ENCODE measurements at places on chromosomes 6 and 20. TPM values are rescaled to one million over a fixed set of nuclear protein-coding genes. Genes with fewer than 3 reads are reported as not detected.

GRCh38 chr20:62860391-62860923 lies 1.2 kb downstream of the TCFL5 start:
- H3K27ac ChIP-seq: no peak overlapping the region
- DNase-seq: no peak
- H3K27me3 ChIP-seq: no peaks in the 10 kb centered on the region
- peak overlapping the region; percentile 57 for H3K4me3 ChIP-seq
- peaks cover 13% of the 10 kb centered on the region for H3K36me3 ChIP-seq

- H3K4me1 ChIP-seq: no peaks in the 10 kb centered on the region
- no peak overlapping the region for H3K27ac ChIP-seq
- H3K36me3 ChIP-seq: no peaks in the 10 kb centered on the region
- H3K27me3 ChIP-seq: no peaks in the 10 kb centered on the region
- no peak overlapping the region for H3K4me3 ChIP-seq
- DNase-seq: no peak
Observed at GRCh38 chr20:51100617-51101016, 77.7 kb upstream of the KCNG1 start.

GRCh38 chr6:16136621-16137450 lies 8.0 kb downstream of the MYLIP start:
- DNase-seq: no peak
- peaks cover 6% of the 10 kb centered on the region for H3K36me3 ChIP-seq
- H3K4me1 ChIP-seq: peaks cover 75% of the 10 kb centered on the region
- H3K4me3 ChIP-seq: peak overlapping the region; percentile 11
- H3K27ac ChIP-seq: peak overlapping the region; percentile 55

DNA sequence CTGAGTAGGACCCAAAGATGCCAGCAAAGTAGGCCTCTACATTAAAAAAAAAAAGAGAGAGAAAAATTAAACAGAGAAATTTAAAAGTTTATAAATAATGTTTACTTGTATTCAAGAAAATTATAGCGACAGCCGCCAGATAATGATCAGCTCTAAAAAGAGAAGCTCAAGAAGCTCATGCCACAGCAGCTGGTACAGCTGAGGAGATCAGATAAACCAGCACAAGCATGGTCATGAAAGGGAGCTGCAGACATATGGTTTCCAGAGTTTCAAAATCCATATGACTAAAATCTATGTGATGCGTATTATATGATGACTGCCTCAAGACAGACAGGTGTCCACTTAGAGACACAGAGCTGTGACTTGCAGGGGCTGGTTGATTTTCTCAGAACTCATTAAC lies 13.6 kb upstream of the HLA-C start:
- no peak overlapping the region for H3K27ac ChIP-seq
- H3K27me3 ChIP-seq: no peaks in the 10 kb centered on the region
- H3K36me3 ChIP-seq: no peaks in the 10 kb centered on the region
- no peak overlapping the region for H3K4me3 ChIP-seq
- DNase-seq: no peak

DNA sequence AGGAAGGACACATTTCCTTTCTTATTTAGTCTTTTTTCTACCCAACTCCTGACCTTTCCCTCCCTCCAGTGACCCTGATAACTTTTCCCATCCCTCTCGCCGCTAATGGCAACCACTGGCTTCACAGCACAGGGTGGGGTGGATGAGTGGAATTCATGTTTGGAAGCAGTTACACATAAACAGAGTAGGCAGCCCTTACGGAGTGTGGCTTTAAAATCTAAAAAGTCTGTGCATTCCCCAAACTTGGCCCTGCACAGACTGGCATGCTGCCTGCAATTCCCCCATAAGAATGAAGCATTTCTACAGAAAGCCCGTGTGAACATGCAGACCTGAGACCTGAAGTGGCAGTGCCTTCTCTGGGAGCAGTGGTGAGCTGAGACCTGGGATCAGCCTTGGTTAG lies 275.9 kb upstream of the PRND start:
- DNase-seq: peak; percentile 60
- no peak overlapping the region for H3K4me3 ChIP-seq
- H3K36me3 ChIP-seq: no peaks in the 10 kb centered on the region
- H3K27me3 ChIP-seq: no peaks in the 10 kb centered on the region

- H3K4me1 ChIP-seq: peaks cover 6% of the 10 kb centered on the region
- no peak overlapping the region for H3K27ac ChIP-seq
- DNase-seq: no peak
- H3K27me3 ChIP-seq: no peaks in the 10 kb centered on the region
- H3K36me3 ChIP-seq: no peaks in the 10 kb centered on the region
- H3K4me3 ChIP-seq: no peak overlapping the region
Observed at GRCh38 chr6:134247231-134247833, 70.6 kb downstream of the SGK1 start.

DNA sequence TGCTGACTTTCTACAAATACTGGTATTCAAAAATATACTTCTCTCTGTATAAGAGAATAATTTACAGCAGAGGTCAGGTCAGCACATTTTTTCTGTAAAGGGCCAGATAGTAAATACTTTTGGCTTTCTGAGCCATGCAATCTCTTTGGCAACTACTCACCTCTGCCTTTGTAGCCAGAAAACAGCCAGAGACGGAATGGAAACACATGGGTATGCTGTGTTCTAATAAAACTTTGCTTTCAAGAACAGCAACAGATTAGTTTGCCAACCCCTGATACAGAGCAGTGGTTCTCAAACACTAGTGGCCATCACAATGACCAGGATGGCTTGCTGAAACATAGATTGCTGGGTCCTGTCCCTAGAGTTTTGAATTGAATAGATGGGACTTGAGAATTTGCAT lies 46.3 kb downstream of the SYCP2L start:
- H3K4me1 ChIP-seq: no peaks in the 10 kb centered on the region
- no peak overlapping the region for H3K27ac ChIP-seq
- no peak overlapping the region for H3K4me3 ChIP-seq
- H3K27me3 ChIP-seq: no peaks in the 10 kb centered on the region

GRCh38 chr20:23058240-23058639 lies 8.8 kb upstream of the THBD start:
- no peak overlapping the region for H3K27ac ChIP-seq
- no peaks in the 10 kb centered on the region for H3K27me3 ChIP-seq
- no peak for DNase-seq
- no peak overlapping the region for H3K4me3 ChIP-seq

GRCh38 chr6:33820784-33821520 lies 17.1 kb upstream of the MLN start:
- no peaks in the 10 kb centered on the region for H3K36me3 ChIP-seq
- H3K27me3 ChIP-seq: no peaks in the 10 kb centered on the region
- no peak for DNase-seq
- H3K4me1 ChIP-seq: no peaks in the 10 kb centered on the region
- H3K4me3 ChIP-seq: no peak overlapping the region

- no peak for DNase-seq
- H3K4me1 ChIP-seq: no peaks in the 10 kb centered on the region
- H3K36me3 ChIP-seq: no peaks in the 10 kb centered on the region
- H3K27me3 ChIP-seq: no peaks in the 10 kb centered on the region
Observed at GRCh38 chr6:114764866-114765265, 422.0 kb upstream of the HS3ST5 start.

DNA sequence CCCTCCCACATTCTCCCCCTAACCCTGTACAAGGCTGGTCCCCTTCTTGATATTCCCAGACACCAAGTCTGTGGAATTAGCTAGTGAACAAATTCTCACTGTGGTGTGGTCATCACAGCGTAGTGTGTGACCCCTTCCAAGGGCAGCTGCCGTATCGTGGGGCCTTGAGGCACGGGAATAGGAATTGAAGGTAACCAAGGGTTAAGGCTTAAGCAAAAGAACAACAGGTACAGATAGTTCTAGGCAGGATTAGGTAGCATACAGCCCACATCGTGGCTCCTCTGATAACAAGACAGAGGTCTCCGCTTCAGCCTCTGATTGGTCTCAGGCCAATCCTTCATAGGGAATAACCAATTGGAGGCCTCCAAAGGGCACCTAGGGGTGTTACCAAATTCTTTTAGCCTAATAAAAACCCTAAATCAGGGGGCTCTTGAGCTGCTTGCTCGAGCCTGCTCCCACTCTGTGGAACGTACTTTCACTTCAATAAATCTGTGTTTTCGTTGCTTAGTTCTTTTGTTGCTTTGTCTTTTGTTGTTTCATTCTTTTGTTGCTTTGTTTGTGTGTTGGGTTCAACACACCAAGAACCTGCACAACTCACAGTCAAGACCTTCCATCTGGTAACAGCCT lies 64.7 kb downstream of the GPR6 start:
- H3K4me3 ChIP-seq: no peak overlapping the region
- no peak for DNase-seq
- no peaks in the 10 kb centered on the region for H3K4me1 ChIP-seq
- no peaks in the 10 kb centered on the region for H3K36me3 ChIP-seq
- peaks cover 3% of the 10 kb centered on the region for H3K27me3 ChIP-seq

GRCh38 chr6:46937642-46938041 lies 15.9 kb upstream of the ADGRF5 start:
- H3K27ac ChIP-seq: no peak overlapping the region
- H3K36me3 ChIP-seq: no peaks in the 10 kb centered on the region
- DNase-seq: no peak
- no peaks in the 10 kb centered on the region for H3K27me3 ChIP-seq
- H3K4me3 ChIP-seq: no peak overlapping the region

DNA sequence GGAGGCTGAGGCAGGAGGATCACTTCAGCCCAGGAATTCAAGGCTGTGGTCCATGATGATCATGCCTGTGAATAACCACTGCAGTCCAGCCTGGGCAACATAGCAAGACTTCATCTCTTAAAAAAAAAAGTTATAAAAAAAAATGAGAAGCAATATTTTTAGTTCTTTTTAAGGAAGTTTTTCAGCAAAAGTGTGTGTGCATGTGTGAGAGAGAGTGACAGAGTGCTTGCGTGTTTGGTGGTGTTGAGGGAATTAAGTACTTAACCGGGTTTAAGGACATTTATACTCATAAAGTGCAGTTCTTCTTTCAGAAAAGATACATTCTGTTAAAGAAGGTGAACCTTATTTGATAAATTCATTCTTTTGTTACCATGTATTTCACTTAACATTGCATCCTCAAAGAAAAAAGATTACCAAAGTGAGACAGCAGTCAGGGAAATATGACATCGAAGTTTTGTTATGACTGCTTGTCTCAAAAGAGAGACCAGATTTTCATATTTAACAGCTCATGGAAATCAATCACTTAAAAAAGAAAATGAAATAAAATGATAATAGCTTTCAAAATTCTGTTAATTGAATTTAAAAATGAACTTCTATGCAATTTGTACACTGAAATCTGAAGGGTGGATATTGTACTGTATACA lies 254.7 kb downstream of the ARHGAP18 start:
- H3K4me1 ChIP-seq: no peaks in the 10 kb centered on the region
- H3K27me3 ChIP-seq: no peaks in the 10 kb centered on the region
- no peaks in the 10 kb centered on the region for H3K36me3 ChIP-seq
- no peak overlapping the region for H3K27ac ChIP-seq
- DNase-seq: no peak

DNA sequence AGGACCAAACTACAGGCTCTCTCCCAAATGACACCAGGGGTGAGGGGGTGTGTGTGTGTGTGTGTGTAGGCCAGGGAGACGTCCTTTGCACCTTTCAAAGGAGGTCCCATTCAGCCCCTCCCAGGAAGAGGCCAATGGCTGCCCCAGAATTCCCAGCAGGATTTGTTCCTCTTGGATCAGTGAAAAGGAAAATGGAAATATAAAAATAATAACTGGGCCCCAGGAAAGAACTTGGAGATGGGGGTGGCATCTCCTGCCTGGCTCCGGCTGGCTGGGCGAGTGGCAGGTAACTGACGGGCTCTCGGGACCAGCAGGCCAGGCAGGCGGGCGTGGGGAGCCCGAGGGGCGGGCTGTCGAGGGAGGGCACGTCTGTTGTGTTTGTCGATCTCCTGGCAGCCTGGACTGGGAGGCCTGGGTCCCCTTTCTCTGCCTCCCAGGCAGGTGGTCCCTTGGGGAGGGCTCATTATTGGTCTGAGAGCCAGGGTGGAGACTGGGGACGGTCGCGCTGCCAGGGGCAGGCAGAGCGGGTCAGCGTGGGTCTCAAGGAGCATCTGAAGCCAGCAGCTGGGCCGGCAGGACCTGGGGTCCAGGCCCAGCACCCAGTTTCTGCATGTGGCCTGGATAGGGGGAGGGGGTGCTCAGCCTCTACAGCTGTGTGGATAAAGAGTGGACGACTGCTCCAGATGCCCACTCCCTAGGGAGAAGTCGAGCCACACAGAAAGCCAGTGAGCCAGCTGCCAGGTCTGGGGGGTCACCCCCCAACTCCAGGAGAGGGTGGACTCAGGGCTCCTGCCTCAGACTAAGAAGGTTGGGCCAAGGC lies 3.1 kb downstream of the NOL4L start:
- no peak overlapping the region for H3K4me3 ChIP-seq
- H3K4me1 ChIP-seq: peaks cover 31% of the 10 kb centered on the region
- no peaks in the 10 kb centered on the region for H3K36me3 ChIP-seq
- H3K27ac ChIP-seq: peak overlapping the region; percentile 13
- peaks cover 12% of the 10 kb centered on the region for H3K27me3 ChIP-seq
- DNase-seq: no peak

DNA sequence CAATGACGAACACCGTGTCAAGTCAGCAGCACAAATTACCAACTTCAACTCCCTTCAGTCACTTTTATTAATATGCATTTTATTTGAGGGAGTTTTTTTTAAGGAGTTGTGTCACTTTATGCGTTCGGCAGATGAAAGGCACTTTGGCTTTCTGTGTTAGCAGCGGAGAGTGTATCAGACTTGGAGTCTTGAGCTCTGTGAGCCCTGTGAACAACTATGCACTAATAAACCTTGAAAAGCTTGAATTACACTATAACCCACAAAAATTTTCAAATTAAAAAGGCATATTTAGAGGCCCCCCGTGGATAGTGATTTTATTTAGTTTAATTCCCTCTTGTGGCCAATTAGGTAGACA lies 335.3 kb upstream of the NT5E start:
- peaks cover 34% of the 10 kb centered on the region for H3K4me1 ChIP-seq
- H3K36me3 ChIP-seq: no peaks in the 10 kb centered on the region
- no peak overlapping the region for H3K27ac ChIP-seq
- H3K4me3 ChIP-seq: peak overlapping the region; percentile 39

DNA sequence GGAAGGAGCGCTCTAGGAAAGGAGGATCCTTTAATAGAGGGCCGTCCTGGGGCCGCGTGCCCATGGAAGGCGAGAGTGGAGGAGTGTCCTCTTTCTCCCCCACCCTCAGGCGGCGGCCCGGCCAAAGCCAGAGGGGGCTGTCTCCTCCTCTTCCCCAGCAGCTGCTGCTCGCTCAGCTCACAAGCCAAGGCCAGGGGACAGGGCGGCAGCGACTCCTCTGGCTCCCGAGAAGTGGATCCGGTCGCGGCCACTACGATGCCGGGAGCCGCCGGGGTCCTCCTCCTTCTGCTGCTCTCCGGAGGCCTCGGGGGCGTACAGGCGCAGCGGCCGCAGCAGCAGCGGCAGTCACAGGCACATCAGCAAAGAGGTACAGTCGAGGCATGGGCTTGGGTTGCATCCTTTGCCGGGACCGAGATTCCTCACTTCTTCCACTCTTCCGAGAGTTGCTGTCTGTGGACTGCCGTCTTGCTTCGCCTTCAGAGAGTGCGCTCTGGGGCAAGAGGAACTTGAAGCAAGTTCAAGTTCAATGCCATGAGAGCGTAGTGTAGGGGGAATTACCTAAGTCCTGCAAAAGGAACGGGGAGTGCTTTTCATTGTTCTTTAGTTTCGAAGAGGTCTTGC lies at the start of gene LAMA2:
TSS of gene LAMA2 (plus strand) at position 148 of the 621 bp plus-strand sequence. CDS start at position 256, 108 bp downstream.
- H3K4me3 ChIP-seq: peak within 1 kb of the TSS; percentile 67
- H3K27ac ChIP-seq: peak within 1 kb of the TSS; percentile 68

- H3K4me3 ChIP-seq: no peak overlapping the region
- no peaks in the 10 kb centered on the region for H3K36me3 ChIP-seq
- H3K27me3 ChIP-seq: no peaks in the 10 kb centered on the region
Observed at GRCh38 chr6:144317736-144318135, 32.6 kb downstream of the UTRN start.

CAP2 gene
- 55.2 TPM for total RNA-seq

WFDC2 gene
- total RNA-seq: not detected

POU3F2 gene
- not detected for total RNA-seq

FHL5 gene
- total RNA-seq: 33.7 TPM

CNR1 gene
- 23.4 TPM for total RNA-seq

POM121L2 gene
- not detected for total RNA-seq

ZNF512B gene
- 8.8 TPM for total RNA-seq
